ENCODE measurements at places on chromosomes 5 and 9.

GRCh38 chr5:128224336-128224735 lies 140.8 kb downstream of the SLC12A2 start:
- DNase-seq: no peak

DNA sequence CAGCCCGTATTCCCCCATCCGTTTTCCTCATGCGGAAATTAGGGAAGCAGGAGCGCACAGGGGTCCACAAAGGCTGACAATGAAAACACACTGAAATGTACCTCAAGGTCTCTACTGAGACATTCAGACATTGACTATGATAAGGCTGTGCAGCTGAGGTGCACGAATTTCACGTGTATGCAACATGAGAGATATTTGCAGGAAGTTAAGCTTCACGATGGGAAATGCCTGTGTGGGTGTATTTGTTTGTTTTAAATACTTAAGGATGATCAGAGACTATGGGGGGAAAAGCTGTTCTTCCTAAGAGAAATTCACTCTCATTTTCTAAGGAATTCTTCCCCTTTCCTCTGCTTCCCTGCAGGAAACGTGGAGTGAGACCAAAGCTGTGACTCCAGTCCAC lies 2.6 kb upstream of the SPATA31E1 start:
- DNase-seq: no peak

GRCh38 chr9:128495296-128495695 lies 9.2 kb upstream of the GLE1 start:
- no peak for DNase-seq

GRCh38 chr9:118059484-118060278 lies 355.5 kb downstream of the TLR4 start:
- DNase-seq: no peak

GRCh38 chr9:98230304-98230703 lies 25.1 kb downstream of the TBC1D2 start:
- DNase-seq: no peak

- no peak for DNase-seq
Measured at GRCh38 chr5:114789773-114790402, 379.8 kb downstream of the TRIM36 start.

GRCh38 chr5:142726188-142726731 lies 40.4 kb upstream of the FGF1 start:
- no peak for DNase-seq

- no peak for DNase-seq
Measured at GRCh38 chr5:74903165-74903787, 37.1 kb upstream of the FAM169A start.

DNA sequence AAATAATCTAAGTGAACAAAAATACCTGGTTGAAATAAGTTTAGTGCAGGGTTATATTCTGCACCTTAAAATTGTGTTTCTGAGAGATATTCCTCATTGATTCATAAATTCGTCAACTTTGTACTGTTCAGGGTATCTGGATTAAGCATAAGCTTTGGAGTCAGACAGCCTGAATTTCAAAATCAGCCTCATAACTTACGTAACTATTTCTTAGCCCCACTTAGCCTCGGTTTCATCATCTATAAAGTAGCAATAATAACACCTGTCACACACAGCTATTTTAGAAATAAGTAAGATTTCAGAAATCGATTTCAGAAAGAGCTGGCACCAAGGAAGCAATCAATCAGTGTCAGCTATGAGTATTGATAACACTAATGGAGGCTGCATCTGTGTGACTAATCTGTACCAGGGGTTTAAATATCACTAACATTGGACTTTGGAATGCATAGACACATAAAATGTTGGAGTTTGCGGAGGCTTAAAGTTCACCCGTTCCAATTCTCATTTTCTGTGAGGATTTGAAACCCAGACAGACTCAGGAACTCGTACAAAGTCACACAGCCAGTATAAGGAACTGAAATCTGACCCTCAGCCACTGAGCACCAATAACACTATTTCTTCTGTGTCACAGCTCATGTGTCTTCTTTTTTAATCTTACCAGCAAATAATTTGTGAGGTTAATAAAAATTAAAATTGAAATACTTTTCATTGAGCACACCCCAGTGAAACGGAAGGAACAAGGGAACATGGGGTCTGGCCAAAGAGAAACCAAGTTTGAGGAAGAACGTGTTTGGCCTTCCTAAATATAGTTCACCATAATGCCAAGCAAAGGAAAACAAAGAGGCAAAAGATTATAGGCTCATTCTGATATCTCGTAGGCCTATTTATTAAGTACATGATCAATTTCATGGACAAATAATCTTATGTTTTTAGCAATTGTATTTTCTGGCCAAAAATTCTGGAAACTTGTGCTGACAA lies 194.4 kb upstream of the PTGER4 start:
- DNase-seq: no peak

- no peak for DNase-seq
Measured at GRCh38 chr9:126773004-126773607, 31.7 kb upstream of the ZBTB43 start.

GRCh38 chr9:115385383-115386122 lies 267.6 kb upstream of the TNC start:
- no peak for DNase-seq

DNA sequence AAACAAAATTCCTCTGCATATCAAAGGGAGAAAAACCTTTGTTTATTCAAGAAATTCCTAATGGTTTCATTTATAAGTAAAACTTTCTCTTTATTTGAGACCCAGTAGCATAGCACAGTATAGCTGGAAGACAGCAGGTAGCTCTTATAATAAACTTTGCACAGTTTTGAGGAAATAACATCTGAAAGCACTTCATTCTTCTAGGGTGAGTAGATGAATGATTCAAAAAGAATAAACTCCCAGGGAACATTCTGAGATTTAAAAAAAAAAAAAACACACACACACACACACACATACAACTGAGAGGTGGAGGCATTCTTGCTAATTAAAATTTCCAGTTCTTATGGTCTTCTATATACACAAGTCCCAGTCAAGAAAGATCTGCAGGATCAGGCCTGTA lies 197.3 kb downstream of the BNC2 start:
- no peak for DNase-seq

DNA sequence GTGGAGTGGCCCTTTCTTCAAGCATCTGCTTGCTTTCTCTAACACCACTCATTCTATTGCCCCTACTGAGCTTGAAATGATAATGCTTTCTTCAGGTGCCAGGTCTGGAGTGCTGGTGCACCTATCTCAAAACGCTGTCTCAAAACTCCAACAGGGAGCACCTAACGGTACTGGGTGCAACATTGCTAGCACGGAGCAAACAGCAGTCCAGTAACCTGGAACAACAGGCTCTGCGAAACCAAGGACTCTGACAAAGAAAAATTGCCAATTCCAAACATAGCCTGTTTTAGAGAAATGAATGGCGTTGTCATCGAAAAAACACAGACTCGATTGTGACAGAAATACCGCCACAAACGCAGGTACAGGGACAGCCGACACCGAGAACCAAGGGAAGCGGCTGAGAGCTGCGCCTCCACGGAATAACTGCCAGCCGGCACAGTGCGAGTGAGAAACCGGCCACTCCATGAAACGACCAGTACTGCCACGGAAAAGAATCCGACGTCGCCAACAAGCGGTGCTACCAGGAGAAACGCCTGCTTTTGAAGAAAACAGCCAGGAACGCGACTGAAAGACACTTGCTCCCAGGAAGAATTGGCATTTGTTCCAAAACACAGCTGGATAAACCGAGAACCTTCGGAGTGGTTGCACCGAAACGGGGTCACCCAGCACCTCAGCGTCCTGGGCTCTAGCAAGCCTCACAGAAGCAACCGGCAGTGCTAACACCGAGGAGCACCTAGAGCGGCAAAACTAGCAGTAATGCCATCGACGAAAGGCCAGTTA lies 3.1 kb downstream of the ANXA2R start:
- DNase-seq: no peak

GRCh38 chr5:155616779-155617392 lies 603.3 kb downstream of the KIF4B start:
- peak; percentile 18 for DNase-seq

GRCh38 chr9:33146298-33146697 lies 20.8 kb downstream of the B4GALT1 start:
- no peak for DNase-seq

DNA sequence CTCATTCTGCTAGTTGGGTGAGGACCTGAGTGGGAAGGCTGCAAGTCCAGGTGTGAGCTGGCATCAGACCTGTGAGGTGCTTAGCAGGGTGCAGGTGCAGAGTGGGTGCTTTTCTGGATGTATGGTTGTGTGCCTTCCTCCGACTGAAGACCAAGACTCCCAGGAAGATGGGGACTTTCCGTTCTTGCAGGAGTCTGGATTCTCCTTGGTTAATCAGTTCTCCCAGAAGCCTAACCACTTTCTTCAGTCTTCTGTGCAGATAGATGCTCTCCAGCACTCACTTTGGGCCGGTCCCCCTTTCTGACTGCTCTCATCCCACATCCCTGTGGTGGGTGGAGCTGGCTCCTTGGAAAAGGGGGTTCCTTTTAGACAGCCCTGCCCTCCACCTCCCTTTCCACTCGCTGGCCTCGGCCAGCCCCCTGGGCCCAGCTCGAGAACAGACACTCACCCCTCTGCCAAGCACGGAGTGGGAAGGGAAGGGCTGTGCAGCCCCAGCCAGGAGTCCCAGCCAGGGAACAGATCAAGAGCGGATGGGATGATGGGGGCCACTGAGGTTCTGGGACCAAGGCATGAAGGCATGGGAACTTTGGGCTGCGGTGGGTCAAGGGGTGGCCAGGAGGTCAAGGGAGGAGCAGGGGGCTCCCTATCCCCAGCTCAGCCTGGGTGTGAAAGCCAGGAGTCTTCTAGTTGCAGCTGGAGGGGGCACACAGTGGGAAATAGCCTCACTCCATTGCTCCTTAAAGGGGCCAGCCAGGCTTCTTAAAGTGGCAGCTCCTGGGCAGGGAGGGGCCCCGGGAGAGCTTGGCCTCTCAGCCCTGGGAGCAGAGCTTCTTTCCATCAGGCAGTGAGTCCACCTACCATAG lies 62.4 kb downstream of the FGF18 start:
- DNase-seq: no peak

DNA sequence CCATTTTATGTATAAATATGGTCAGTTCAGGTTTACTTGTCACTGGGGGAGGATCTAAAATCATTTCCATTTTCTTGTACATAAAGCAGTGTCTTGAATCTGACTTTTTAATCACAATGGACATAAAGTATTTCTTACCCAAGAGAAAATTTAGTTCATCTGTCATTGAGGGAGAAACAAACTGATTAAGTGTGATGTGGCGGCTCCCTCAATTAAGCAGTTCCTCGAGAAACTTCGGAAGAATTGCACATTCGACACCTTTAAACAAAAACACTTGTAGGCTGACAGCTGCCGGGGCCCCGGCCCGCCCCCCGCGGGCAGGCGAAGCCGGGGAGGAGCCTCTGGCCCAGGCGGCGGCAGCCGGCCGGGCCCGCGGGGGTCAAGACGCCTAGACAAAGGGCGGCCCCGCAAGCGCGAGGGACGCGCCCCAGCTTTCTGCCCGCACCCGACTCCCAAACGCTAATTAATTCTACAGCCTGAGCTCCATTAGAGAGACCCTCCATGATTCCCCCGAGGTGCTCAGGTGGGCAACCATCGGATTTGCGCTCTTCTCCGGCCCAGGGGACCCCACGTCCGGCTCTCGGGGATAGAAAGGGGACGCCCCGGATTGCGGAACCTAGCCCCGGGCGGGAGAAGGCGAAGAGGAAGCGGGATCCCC lies 750 bp downstream of the TRIM36 start:
- no peak for DNase-seq

GRCh38 chr9:96420468-96421219 lies 2.5 kb upstream of the ZNF367 start:
- DNase-seq: no peak

DNA sequence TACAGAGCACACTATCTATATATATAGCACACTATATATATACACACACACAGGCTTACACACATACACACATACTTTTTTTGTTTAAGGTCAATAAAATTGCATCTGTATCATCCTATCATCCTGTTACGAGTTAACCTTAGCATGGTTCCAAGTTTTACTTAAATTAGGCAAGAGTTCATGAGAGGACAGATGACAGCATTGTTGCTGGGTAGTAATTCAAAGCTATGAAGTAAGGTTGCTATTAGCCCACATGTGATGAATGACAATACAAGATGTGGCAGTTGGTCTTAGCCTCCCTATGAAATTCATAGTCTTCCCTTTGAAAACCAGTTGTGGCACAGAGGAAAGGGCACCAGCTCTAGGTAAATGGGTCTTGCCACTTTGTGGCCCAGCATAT lies 438.1 kb downstream of the ACTL7B start:
- no peak for DNase-seq

DNA sequence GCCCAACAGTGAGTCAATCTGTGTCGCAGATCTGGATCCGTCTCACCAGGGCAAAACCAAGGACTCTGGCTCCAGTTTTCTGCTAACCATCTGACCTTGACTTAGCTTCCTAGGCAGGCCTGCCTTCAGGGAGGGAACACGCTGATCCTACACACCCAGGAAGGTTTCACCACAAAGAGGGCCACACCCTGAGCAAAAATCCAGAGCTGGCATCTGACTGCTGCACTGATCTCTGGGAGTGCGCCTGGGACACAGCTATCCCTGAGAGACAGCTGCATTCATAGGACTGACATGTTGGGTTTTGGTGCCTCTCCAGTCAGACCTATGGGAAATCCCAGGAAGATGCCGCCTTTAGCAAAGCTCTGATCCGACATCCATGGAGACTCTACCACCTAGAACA lies 47.5 kb downstream of the CDK5RAP2 start:
- DNase-seq: no peak

DNA sequence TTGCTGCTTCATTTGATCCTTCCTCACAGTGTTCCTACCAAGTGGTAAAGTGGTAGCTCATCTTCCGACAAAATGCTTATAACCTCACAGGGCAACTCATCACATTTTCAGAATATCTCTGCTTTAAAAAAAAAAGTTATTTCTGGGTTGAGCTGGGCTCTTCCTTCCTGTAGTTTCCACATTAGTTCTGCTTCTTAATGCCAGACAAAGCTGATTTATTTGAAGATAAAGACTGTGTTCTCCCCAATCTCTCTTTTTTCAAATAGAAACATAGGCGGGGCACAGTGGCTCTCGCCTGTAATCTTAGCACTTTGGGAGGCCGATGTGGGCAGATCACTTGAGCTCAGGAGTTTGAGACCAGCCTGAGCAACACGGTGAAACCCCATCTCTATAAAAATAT lies 273.1 kb downstream of the ACTL7B start:
- DNase-seq: no peak

DNA sequence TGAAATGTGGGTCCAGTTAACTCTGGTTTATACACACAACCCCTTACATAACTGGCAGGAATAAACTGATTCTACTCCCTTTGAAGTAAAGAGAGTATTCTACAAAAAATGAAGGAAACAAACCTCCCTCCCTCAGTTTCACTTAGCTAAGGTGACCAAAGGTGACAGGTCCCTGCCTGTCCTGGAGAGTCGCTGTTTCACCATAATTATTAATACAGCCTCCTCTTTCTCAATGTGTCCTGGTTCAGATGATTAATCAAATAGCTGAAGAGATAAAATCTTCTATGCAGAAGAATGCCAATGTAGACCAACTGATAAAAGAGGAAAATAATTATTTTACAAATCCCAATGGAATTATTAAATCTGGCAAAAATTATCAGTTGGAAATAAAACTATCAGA lies 163.7 kb upstream of the GNA14 start:
- DNase-seq: no peak

- DNase-seq: no peak
Measured at GRCh38 chr5:142512043-142513042, 173.5 kb downstream of the FGF1 start.

GRCh38 chr5:162487528-162488525 lies 420.3 kb downstream of the GABRG2 start:
- no peak for DNase-seq
